ENCODE measurements at places on chromosomes 2 and 18.
A peak's percentile ranks its signal among the peaks of the same experiment; 100 is the strongest.

GRCh38 chr2:179264368-179265081 lies at the start of gene SESTD1:
Gene SESTD1 (minus strand): TSS chr2:179264832. CDS start chr2:179191841, 72,991 bp downstream.
- DNase-seq, result peak; percentile 80

GRCh38 chr2:62596061-62596921 lies 90.3 kb upstream of the TMEM17 start:
- peak; percentile 75 for DNase-seq

DNA sequence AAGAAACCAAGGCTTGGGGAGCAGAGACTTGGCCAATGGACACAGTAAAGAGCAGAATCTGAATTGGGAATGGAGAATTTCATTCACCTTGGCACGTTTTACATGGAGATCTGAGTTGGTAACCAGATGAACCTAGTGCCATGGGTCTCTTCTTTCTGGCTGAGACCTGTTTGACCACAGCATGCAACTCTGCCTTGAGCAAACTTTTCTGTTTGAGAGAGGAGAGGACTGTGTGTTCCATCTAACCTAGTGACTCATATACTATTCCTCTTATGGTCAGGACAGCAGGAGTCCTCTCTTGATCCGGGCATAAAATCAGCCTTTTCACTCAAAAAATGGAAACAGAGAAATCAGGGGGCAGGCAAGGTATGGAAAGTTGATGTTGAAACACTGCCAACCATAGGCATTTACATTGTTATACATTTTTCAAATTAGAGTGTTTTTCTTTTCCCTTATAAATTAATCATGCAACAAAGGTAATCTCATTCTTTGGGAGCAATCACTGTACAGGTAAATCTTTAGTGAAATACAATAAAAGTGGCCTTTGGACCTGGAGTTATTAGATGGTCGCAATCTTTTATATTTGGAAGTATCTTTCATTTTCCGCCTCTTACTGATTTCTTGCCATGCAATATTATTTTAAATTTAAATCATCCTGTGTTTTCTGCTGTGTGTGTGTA lies 86.7 kb downstream of the NRP2 start:
- DNase-seq, result no peak

DNA sequence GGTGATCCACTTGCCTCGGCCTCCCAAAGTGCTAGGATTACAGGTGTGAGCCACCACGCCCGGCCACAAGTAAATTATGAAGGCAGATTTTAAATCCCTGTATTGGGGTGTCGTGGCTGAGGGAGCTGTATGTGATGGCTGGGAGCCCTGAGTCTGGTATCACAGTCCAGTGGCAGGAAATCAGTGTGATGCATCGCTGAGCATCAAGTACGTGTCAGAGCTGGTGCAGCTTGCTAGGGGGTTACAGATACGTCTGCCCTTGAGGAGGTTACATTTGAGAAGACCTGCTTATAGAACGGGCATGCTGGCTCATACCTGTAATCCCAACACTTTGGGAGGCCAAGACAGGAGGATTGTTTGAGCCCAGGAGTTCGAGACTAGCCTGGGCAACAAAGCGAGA lies 4.3 kb downstream of the ENOSF1 start:
- no peak for DNase-seq

DNA sequence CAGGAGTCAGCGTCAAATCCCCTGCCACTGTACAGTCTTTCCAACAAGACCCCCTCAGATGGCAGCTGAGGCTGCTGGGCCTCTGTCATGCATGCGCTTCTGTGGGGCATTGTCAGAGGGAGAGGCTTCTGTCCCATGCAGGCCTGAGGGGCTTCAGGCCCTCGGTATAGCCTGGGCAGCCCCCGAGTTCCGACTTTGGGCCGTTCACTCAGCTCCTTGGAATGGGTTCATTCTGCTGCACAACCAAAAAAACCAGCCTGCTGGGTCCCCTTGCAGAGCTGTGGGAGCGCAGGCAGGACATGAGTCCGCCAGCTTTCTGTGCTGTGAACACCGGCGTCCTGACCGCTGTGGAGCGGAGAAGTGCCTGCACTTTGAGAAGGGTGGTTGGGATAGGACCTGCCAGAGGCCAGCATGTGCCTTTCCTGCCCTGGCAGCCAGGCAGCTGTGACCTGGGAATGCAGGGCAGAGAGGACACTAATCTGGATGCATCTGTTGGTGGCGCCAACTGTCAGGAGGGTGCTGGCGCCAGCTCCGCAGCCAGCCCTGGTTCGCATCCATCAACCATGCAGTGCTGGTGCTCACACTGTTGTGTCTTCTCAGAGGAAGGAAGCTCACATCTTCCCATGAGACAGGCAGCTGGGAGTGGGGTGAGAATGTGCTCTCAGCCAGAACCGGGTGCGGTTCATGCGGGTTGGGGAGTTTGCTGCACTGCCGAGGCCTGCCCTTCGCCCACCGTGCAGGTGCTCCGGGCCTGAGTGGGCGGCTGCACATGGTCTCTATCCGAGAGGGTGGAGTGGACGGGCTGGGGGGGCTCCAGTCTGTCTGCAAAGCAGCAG lies 14.3 kb downstream of the ARHGEF4 start:
- DNase-seq, result no peak

DNA sequence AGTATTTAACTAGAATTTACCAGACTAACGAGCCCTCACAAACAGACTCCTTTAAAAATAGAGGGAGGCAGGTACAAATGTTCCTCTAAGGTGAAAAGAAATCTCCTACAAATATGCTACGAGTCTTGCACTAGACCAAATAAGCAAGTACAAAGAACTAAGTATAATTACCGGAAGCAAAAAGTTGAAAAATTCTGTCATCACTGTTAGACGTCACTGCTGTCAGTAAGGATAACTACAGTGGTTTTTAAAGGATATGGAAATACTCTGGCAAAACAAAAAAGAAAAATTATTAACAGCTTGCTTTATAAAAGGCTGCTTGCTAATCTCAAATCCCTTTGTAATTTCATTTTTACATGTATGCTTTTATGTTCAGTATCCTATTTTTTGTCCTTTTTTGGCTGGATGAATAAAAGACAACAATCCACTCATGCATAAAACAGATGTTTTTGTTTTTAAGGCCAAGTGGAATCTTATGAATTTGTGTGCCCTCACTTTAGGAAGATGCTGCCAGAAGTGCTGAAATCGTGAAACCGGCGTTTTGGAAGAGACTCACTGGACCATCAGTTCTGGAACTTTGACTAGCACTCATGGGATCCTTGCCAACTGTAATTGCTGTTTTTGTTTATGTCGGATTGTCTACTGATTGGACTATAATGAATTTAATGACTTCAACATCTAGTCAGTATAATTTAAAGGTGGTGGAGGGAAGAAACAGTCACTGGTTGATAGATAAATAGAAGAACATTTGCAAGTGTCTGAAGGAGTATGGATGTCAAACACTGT lies 6.7 kb downstream of the ZNF521 start:
- peak; percentile 38 for DNase-seq

GRCh38 chr18:43596105-43596712 lies 318.9 kb upstream of the SYT4 start:
- peak; percentile 29 for DNase-seq

DNA sequence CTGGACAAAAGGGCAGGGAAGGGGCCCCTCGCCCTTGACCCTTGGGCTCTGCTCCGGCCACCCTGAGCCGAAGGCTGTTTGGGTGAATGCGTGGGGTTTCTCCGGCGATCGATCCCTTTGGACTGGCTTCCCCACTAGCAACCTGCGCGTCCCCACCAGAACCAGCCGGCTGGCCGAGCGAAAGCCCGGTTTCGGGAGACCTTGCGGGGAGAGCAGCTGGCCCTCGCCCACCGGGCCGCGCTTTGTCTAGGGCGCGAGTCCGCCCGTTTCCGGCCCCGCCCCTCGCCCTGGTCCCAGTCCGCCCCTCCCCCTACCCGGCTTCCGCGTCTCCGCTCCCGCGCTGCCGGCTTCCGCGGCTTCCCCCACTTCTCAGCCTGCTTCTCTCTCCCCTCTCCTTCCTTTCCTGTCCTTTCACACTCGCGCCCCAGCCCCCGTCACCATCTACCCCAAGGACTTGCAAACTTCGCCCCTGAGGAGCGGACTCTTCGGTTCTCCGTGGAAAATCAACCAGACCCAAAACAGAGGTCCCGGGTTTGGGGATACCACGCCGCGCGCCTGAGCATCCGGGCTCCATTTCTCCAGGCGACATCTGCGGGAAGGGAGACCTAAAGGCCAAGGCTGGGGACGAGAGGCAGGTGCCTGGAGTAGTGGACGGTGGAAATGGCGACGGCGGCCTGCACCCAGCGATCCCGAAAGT lies 48.0 kb upstream of the ATP6V1B1 start:
- DNase-seq, result no peak

DNA sequence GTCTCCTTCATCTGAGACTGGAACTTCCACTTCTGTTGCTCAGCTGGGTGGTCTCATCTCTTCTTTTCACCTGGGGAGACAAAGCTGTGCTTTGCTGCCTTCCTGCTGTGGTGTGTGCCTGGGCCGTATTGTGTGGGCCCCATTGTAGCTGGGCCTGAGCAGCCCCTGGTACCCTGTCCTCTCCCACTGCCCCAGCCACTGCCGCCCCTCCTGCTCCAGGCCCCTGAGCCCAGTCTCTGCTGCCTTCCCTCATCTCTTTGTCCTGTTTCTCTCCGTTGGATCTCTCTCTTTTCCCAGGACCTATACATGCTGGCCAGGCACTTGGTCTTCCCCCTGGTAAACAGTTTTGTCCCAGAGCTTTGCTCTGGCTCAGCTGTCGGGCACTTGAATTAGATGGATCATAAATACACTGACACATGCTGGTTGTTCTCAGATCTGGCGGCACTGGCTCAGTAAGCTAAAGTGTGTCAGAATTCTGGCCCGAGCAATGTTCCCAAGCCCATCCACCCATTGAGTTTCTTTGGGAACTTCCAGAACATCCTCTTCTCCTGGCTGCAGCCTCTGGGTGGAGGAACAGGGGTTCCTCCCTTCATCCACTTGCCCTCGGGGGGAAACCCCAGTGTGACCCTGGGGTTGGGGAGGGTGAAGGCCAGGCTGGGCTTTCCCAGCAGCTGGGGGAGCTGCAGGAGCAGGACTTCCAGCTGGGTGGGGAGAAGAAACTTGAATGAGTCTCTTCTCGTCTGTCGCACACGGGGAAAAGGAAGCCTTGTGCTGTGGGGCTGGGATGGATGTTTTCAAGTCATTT lies 99.0 kb downstream of the DGKD start:
- no peak for DNase-seq

GRCh38 chr2:95346231-95346737 lies 49.1 kb downstream of the KCNIP3 start:
- peak; percentile 95 for DNase-seq

DNA sequence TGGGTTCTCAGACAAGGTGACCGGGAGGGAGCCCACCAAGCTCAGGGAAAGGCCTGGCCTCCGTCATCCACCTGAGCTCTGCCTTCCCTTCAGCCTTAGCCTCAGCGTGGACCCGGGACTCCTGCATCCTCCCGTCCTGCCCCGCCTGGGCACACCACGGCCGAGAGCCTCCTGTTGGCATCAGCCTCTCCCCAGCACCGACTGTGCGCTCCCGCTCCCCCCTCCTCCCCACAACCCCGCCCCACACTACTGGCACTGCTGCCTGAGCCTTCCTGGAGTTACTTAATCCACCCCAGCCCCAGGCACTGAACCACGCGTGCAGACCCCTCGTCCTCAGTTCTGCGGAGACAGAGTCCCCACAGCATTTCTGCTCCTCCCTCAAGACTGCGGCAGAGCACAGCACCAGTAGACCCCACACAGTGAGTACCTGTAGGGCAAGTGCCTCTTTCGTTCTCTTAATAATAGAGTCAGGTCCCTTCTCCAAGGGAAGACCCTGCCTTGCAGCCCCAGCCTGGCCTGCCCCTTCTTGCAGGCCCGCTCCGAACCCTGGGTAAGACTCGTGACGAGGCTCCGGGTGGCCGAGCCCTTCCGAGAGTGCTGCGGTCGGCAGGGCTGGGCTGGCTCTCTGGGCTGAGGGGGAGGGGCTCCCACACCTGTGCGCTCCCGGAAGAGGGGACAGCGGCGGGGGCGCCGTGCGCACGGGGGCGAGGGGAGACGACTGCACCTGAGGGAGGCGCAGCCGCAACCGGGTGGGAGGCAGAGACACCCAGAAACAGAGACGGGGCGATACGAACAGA lies at the start of gene AMER3:
TSS of gene AMER3 (plus strand) at position 285 of the 797 bp plus-strand sequence. CDS start 6,533 bp downstream, outside the sequence.
- DNase-seq, result no peak

DNA sequence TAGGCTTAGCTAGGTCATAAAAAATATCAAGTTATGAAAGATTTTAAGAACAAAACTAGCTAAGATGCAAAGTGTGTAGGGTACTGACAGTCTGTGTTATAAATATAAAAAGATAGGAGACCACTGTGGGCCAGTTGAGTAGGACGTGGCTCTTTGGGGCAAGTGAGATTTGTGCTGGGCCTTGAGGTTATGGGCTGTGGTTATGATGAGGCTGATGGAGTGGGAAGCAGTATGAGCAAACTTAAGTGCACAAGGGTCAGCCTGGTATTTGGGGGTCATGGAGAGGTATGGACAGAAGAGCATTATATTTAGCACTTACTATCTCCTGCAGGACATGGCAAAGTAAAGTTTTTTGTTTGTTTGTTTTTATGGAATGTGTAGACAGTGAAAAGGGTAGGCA lies 70.1 kb downstream of the SETBP1 start:
- no peak for DNase-seq

- DNase-seq, result no peak
Observed at GRCh38 chr2:152555048-152555447, 162.2 kb downstream of the PRPF40A start.

DNA sequence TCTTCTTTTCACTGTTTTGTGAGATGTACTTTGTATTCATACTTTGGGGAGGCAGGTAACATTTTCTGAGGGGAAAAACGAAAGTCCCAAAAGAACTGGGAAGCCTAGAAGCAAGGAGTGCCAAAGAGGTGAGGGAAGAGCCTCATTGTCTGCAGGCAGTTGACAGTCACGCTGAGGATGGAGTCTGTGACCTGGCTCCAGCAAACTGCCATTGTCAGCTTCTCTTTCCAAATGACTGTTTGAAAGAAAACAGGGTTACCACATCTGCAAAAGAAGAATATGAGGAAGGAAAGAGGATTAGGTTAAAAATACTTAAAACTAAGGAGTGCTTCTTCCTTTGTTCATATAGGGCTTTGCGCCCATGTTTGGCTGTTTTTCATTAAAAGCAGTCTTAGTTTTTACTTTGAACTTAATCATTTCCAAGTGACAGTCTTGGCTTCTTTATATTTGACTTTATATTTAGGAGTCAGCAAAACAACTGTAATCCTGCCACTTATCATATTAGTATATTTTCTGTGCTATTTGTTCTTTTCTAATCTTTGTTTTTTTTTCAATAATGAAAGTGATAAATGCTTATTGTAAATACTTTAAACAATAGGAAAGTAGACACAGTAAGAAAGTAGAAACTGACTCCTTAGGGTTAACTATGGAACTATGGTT lies 35.0 kb downstream of the CERS6 start:
- no peak for DNase-seq

- DNase-seq, result no peak
Observed at GRCh38 chr2:180730976-180731375, 249.4 kb upstream of the UBE2E3 start.

DNA sequence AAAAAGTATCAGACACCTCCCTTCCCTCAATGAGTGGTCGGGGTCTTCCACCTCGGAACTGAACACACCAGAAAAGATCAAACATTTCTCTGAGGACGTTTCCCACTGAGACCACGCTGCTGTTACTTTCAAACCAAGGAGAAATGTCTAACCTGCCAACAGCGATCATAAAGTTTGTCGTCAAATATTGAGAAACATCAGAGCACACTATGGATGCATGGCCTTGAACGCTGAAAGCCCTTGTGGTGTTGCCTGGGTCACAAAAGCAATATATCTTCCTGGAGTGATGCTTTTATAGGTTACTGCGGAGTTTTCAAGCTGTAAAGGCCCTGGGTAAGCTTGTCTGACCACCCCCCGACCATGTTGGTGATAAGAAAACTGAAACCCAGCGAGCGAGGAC lies 70.2 kb upstream of the ID2 start:
- no peak for DNase-seq

GRCh38 chr18:79609841-79610281 lies 69.7 kb upstream of the CTDP1 start:
- DNase-seq, result no peak

- no peak for DNase-seq
Observed at GRCh38 chr2:68837164-68837860, 33.9 kb downstream of the BMP10 start.
